Muscle of leg (tissue), 16 donors: ENCODE measurements at places on chromosomes 2 and 18.

GRCh38 chr18:51330148-51330547 is 132.7 kb upstream of the MEX3C start:
- peak; percentile 29 for DNase-seq

DNA sequence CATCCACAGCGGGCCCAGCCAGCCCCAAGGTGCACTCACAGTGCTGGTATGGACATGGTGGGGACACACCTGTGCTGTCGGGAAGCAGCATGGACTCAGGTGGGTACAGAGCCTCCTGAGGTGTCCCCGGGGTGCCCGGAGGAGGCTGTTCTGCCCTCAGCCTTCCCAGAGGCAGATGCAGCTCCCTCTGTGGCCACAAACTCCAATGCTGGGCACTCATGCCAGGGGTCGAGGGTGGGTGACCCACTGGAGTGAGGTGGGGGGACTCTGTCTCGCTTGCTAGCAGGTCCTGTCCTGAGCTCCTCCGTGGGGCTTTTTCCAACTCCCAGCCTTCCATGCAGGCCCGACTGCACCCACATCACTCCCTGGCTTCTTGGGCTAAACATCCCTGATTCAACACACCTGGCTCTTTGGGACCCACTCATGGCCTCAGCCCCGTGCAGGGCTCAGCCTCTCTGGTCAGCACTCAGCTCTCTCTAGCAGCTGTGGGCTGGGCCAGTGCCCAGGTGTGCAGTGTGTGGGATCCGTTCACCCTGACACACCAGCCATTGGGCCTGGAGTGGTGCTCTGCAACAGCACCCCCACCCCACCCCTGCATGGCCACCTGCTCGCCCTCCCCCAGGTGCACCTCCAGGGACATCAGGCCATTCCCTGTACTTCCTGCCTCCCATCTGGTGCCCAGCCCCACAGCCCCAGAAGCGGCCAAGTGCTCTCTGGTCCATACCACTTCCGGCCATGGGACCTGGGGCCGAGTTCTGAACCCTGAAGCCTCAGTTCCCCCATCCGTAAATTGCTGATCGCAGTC is 16.0 kb downstream of the RAMP1 start:
- no peak for DNase-seq

- DNase-seq, result no peak
Measured at GRCh38 chr2:214519258-214519818, 108.5 kb downstream of the VWC2L start.

- no peak for DNase-seq
Measured at GRCh38 chr2:219632760-219633105, 5.3 kb downstream of the SLC4A3 start.

GRCh38 chr18:9104244-9104901 is 1.9 kb downstream of the NDUFV2 start:
- no peak for DNase-seq

DNA sequence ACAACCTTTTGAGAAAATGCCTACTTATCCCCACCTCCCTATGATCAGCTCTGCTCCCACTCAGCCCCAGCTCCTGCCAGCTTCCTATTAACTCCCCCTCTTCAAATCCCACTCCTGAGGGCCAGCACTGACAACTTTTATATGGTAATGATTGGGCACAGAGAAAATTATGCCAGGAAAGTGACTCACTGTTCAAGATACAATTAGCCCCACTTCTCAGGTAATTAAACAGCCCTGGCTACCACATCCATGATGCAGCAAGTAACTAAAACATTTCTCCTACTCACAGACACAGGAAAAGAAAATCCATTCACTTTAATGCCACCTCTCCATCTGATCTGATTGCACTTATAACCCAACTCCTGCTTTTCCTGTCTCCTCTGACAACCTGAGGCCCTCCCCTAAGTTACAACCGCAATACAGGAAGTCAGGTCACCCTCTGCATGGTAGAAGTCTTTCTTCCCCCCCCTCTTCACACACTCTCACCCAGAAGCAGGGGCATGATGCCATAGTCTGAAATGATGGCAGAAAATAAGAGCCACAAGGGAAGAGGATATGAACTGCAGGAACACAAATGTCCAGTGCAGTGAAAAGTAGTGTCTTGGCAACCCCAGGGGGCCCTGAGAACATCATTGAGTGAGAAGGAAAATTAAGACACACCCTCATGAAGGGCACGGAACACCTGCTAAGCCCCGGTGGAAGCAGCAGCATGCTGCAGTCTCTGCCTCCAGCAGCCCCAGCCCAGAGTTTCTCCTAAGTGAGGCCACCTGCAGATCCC is 54.4 kb downstream of the STK39 start:
- no peak for DNase-seq

DNA sequence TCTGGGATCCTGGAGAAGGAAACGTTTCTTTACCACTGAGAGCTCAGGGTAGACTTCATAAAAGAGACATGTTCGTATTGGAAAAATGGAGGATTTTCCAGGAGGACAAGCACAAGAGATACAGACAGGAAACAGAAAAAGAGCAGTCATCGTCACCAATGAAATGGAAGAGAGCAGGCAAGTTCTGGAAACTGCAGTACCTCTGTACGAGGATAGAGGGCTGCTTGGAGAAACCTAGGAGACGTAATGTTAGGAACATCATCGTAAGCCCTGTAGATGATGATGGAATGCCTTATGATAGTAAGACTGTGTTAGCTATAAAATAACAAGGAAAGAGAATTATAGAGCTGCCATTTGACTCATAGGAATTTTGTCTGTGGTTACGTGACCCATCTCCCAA is 121.1 kb upstream of the KLHL14 start:
- DNase-seq, result no peak

DNA sequence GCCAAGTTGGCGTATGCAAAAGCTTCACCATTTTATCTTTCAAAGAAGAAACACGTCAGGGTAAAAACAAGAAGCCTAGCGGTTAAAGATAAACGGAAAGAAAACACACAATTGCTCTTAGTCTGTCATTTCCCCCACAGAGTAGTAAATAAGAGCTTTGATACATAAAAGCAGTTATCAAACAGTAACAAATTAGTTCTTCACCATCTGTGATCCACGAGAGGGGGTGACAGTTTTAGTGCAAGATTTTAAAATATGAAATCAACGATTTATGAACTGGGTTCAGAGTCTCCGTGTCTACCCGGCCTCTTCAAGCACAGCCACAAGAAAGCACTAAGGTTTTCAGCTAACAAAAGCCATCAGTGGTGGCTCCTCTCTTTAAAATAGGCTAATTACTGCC is 703.9 kb upstream of the ID2 start:
- no peak for DNase-seq

GRCh38 chr2:224393157-224393872 is 8.6 kb downstream of the FAM124B start:
- no peak for DNase-seq
